ENCODE measurements at places on chromosomes 7 and 10.

DNA sequence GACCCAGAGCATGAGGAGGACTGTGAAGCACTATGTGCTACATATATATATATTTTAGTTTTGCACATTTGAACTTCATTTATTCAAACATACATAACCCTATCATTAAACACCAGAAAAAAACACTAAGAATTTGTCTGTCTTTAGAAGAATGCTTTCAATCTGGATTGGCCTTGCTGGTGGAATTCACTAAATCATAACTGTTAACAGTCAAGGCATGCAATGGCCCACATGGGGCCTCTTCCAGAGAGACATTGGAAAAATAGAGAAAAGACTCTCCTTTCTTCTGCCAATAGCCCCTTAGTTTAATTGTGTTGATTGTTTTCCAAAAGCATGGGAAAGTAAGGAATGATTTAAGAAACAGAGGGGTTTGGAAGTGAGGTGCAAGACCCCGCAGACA, 77.9 kb downstream of the MRPL32 start:
- no peak for DNase-seq

DNA sequence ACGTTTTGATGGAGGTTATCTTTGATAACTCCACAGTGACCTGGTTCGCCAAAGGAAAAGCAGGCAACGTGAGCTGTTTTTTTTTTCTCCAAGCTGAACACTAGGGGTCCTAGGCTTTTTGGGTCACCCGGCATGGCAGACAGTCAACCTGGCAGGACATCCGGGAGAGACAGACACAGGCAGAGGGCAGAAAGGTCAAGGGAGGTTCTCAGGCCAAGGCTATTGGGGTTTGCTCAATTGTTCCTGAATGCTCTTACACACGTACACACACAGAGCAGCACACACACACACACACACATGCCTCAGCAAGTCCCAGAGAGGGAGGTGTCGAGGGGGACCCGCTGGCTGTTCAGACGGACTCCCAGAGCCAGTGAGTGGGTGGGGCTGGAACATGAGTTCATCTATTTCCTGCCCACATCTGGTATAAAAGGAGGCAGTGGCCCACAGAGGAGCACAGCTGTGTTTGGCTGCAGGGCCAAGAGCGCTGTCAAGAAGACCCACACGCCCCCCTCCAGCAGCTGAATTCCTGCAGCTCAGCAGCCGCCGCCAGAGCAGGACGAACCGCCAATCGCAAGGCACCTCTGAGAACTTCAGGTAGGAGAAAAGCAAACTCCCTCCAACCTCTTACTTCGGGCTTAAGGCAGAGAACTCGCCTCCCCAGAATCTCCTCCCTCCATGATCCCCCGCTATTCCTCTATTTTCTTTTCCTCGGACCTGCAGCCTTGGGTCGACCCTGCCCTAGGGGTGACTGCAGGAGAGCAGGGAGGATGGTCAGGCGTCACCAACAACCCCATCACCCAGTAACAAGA, at the start of gene SERPINE1:
Gene SERPINE1 (plus strand): TSS at position 454 of the 809 bp plus-strand sequence. CDS start 1,290 bp downstream, outside the sequence.
- no peak for DNase-seq

DNA sequence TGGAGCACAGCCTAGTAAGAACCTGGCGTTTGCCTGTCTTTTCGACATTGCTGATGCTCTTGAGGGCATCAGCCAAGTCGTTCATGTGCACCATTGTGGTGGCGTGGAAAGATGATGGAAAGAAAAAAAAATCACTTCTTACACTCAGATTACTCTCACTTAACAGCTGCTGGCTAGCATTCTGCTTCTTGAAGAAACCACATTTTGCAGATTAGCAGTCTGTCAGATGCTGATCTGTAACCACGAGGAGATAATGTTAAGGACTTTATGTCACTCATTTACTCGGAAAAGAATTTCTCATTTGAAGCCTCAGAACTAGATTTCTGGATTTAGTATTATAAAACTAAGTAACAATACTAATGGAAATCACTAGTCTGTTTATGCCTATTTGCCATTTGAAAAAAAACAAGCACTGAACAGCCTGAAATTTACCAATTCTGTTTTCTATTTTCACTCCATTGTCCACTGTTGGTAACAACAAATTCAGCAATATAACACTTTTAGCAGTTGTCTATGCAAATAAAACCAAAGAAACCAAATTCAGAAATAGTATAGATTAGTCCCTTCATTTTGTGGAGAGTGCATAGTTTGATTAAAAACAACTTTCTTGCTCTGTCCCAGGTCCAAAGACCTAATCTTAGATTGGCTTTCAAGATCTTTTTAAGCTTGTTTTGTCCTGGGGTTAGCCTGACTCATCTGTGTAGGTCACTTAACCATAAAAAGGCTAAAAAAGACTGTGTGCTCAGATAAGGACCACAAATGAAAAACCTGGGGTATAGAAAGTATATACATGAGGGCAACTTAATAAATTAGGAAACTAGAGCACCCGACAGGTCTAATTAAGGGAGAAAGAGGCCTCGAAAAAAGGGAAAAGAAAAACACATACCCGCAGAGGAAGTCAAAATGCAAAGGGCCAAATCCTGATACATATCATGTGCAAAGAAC, 67.5 kb downstream of the NT5C2 start:
- DNase-seq: no peak

GRCh38 chr10:1015688-1016087, 10.0 kb downstream of the IDI2 start:
- no peak for DNase-seq
